NB4 (cell line): ENCODE measurements at places on chromosomes 1 and 21.
A peak's percentile ranks its signal among the peaks of the same experiment; 100 is the strongest.

DNA sequence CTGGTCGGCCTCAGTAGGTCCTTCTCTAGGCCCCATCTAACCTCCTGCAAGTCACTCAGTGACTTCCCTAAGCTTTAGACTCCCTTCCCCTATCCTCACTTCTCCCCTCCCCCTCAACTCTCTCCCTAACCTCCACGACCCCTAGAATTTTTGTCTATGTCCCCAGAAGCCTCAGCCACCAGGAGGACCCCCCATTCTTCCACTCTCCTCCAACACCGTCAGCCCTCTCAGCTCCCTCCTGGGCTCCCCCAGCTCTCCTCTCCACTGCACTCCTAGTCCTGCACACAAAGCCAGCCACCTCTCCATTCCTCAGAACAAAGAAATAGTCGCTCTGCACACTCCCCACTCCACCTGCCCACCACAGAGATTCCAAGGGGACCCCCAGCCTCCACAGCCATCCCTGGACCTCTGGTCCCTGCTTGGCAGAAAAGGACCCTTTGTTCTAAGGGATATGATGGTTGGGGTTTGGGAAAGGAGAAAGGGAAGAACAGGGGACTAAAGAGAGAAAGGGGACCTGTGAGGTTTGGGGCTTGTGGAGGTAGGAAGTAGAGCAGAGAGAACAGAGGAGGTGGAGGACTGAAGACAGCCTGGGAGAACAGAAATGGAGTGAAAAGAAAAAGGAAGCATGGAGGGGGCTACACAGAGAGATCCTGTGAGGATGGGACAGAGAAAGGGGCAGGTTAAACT, 2.8 kb downstream of the ARHGEF2 start:
- DNase-seq: peak; percentile 50

DNA sequence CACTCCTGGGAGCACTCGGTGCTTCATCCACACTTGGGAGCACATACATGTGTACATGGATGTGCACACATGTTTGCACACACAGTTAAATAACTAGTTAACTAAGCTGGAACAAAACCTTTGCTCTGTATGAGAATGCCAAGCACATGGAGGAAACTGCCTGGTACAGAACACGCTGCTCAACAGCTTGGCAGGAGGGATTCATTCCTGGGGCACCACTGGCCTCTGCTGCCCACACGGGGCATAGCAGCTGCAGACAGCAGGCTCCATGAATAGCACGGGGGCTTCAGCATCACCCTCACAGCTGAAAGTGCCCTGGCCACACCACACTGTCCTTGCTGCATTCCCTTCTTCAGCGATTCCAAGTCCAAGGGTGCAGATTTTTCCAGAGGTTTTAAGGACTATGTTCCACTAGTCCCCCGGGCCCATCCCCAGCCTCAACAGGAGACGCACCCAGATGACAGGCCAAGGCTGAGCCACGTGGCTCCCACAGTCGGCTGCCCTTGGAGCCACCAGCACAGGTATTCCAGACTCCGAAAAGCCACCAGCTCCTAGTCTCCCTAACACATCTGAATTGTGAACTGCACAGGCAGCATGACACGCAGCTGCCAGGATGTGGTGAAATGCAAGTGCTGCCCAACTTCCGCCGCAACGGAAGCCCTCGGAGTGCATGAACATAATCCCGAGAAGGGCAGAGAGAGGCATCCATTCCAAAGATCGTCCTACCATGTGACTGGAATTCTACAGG, 16.9 kb downstream of the NPHP4 start:
- peak; percentile 92 for DNase-seq

DNA sequence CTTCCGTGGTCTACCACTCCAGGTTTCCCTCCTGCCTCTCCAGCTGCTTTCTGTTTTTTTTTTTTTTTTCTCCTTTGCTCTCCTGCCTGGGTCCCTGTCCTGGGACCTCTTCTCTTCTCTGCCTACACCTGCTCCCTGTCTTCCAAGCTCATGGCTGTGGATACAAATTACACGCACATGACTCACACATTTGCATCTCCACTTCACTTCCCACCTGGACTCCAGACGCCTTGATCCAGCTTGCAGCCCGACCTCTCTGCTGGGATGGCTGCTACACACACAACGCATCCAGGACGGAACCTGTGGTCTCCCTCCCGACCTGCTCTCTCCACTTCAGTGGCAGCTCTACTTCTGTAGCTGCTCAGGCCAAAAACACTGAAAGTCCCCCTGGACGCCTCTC, 44.4 kb upstream of the B3GALT5 start:
- DNase-seq: no peak

DNA sequence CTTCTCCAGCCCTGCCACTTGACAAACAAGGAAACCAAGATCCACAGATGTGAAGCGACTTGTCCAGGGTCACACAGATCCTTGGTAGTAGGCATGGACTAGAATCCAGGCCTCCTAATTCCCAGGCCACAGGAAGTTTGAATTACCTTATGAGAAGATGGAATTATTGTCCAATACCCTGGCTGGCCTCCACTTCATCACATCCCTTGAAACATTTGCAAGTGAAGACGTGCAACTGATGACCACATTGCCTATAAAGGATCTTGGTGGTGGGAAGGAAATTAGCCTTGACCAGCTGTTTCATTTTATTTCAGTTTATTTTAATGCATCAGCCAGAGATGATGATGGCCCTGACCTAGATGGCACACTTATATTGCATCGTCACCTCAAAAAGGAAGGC, 165.8 kb upstream of the CAMK1G start:
- no peak for DNase-seq
